Lower leg skin (tissue), 4 donors: ENCODE measurements at places on chromosomes 2 and 18. TPM values are rescaled to one million over a fixed set of nuclear protein-coding genes. Genes with fewer than 3 reads are reported as not detected.

IFIH1 gene
- 9.0 TPM for total RNA-seq

- no peak for DNase-seq
Observed at GRCh38 chr2:210503725-210504191, 27.2 kb upstream of the LANCL1 start.

- no peak for DNase-seq
Observed at GRCh38 chr18:8365528-8365927, 243.7 kb upstream of the RAB12 start.

DNA sequence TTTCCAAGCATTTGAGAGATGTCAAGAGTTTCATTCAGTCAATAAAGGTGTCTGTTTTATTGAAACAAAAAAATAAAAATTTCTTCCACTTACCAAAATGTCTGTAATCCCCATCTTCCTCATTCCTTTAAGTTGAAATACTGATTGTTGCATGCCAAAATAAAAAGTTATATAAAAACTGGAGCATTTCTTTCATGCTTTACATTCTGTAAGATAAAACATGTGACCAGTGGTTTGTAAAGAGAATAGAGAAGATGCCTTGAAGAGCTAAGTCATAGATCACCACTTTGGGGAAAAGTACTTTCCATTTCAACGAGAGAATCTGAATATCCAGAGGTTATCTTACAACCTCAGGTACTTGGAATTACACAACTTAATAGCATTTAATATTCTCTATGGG, 35.9 kb upstream of the MYO1B start:
- DNase-seq = no peak

DNA sequence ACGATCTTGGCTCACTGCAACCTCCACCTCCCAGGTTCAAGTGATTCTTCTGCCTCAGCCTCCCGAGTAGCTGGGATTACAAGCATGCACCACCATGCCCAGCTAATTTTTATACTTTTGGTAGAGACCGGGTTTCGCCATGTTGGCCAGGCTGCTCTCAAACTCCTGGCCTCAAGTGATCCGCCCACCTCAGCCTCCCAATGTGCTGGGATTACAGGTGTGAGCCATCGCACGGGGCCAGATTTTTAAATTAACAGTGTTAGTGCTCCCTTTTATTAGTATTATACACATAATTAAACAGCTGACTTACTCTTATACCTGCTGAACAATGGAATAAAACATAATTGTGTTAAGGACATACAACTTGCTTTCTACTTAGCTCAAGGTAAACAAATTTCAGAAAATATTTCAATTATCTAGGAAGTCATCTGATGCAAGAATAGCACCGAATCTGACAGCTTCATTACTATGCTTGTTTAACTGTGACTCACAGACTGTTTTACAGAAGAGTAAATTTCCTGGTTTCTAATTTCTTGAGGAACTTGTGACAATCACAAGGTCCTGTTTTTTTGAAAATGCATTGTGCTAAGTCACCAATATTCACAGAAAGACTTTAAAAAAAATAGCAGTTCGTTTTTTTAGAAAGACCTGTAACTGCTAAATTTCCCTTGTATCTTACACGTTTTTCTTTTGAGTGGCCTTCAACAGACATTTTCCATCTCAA, 51.2 kb downstream of the SPIRE1 start:
- DNase-seq = no peak

- peak; percentile 52 for DNase-seq
Observed at GRCh38 chr18:45566025-45566740, 49.1 kb upstream of the SLC14A2 start.

GRCh38 chr2:199663157-199663556, 187.8 kb downstream of the FTCDNL1 start:
- DNase-seq = no peak

GRCh38 chr2:216233281-216233995, 124.3 kb downstream of the XRCC5 start:
- no peak for DNase-seq

RAB12 gene
- total RNA-seq = 45.9 TPM

- DNase-seq = peak; percentile 53
Observed at GRCh38 chr2:71776227-71776626, 322.9 kb downstream of the DYSF start.

DNA sequence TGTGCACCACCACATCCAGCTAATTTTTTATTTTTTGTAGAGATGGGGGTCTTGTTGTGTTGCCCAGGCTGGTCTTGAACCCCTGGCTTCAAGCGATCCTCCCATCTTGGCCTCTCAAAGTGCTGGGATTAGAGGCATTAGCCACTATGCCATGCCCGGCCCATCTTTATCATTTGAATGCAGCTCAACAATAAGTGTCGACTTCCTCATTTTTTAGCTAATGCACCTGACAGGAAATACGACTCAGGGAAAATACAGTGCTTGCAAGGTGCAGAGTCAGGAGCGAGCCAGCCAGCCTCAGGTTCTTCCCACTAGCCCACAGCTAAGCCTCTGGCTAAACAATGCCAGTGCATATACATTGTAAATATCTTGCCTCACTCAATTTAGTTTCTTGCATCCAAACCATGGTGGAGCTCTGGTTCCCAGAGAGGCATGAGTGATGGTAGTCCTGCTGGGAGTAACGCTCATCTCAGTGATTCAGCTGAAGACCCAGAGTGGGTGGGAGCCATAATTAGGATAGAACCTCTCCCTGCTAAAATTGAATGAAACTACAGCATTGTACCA, 135.0 kb downstream of the TGIF1 start:
- DNase-seq = no peak

PDCD1 gene
- total RNA-seq = 0.86 TPM
